Spleen (tissue), 13 donors: ENCODE measurements at places on chromosomes 12 and 14.

- DNase-seq, result no peak
Observed at GRCh38 chr14:73651005-73651404, 6.2 kb downstream of the DNAL1 start.

DNA sequence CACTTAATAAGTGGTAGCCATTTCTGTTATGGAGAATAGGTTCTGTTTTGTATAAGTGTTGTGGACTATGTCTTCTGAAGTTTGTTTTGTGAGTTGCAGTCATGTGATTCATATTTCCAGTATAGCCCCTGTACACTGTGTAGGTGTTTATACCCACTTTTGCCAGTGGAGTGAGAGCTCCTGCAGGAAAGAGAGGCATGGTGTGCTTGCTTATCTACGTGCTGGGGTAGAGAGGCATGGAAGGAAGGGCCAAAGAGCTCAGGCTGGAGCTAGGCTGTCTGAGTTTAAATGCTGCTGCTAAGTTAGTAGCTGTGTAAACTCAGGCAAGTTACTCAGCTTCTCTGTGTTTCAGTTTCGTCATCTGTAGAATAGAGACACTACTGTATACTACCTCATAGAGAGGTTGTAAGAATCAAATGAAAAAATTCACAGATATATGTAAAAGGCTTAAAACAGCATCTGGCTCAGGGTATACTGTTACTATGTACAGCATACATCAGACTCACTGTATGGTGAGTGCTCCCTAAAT, 88.2 kb upstream of the SLC38A2 start:
- DNase-seq, result no peak

DNA sequence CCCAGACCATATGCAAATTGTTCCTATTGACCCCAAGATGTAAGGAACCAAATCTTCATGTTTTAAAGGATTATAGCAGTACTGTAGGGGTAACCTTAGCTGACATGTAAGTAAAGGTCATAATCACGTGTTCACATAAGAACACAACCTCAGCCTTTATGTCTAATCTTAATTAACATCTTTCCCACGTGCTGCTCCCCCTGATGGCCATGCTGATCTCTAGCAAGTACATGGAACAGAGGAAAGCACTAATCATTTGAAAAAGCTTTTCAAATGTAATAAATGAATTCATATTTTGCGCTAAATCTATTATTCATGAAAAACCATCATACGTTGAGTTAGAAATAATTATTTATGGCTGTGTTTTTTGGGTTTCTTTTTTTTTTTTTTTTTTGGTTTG, 30.5 kb upstream of the ITPR2 start:
- DNase-seq, result no peak

GRCh38 chr12:133227281-133227852, 8.3 kb downstream of the ANHX start:
- no peak for DNase-seq

GRCh38 chr12:113850309-113851056, 115.6 kb downstream of the RBM19 start:
- no peak for DNase-seq

GRCh38 chr14:103104389-103104653, 9.8 kb downstream of the EXOC3L4 start:
- no peak for DNase-seq

DNA sequence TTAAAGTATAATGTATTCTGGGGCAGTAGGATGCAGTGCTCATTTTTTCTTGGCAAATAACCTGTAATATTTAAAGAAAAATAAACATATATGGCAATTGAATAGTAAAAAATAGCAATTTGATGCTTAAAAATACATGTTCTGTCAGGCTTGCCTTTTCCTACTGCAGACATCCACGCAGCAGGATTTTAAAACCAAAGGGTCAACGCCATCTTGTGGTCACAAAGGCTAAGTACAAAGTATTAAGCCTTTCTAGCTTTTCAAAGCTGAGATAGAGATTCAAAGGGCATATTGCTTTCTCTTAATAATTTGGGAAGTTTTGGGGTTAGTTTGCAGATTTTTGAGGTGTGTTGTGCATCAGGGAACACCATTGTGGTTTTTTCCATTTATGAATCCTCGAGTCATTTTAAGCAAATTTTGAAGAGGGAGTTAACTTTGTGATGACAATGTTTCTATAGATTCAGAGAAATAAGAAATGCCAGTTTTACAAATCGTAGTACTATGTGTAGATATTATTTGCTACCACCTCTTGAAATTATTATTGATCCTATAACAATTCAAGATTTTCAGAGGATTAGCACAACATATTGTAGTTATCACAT, 4.7 kb upstream of the CCER1 start:
- DNase-seq, result no peak

GRCh38 chr12:89414322-89414721, 62.0 kb upstream of the DUSP6 start:
- no peak for DNase-seq

- DNase-seq, result no peak
Observed at GRCh38 chr14:71181215-71182003, 274.1 kb downstream of the PCNX1 start.

- DNase-seq, result peak; percentile 58
Observed at GRCh38 chr12:131391399-131391798, 319.5 kb upstream of the SFSWAP start.

GRCh38 chr12:104583301-104583700, 126.6 kb downstream of the CHST11 start:
- DNase-seq, result no peak

GRCh38 chr12:53265783-53266182, 2.3 kb upstream of the ESPL1 start:
- DNase-seq, result no peak

DNA sequence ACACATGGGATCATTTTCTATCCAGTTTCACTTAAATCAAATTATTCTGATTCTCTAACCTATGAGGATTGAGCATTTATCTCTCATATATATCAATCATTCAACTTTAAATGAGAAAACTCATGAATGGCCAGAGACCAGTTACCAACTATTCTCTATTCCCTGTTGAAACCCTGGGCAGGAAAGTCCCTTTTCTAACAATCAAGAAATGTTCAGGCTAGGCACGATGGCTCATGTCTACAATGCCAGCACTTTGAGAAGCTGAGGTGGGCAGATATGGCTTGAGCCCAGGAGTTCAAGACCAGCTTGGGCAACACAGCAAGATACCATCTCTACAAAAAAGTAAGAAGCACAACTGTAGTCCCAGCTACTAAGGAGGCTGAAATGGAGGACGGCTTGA, 18.0 kb downstream of the FMNL3 start:
- no peak for DNase-seq

DNA sequence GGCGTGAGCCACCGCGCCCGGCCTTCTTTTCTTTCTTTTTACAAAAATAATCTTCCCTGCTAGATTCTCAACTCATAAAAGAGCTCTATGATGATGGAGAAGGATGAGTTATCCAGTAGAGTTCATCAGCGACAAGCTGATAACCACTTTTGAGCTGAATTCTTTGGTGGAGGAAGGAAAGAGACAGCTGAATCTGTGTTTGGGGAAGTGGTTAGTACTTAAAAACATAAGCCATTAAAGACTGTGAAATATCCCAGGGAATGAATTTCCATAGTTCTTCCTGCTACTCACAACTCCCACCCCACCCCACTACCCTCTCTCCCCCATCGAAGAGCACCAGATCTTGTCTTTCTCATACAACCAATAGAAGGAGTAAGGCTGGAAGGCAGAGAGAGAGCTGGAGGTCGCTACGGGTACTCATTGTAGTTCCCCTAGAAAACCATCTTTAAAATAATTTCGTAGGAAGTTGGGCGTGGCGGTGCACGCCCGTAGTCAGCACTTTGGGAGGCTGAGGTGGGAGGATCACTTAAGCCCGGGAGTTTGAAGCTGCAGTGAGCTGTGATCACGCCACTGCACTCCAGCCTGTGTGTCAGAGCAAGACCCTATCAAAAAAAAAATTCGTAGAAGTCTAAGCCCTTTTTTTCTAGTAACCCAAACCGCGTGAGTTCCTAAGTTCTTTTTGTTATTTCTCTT, 647 bp upstream of the ESPL1 start:
- DNase-seq, result no peak

- no peak for DNase-seq
Observed at GRCh38 chr14:75941030-75941429, 40.8 kb downstream of the TGFB3 start.

DNA sequence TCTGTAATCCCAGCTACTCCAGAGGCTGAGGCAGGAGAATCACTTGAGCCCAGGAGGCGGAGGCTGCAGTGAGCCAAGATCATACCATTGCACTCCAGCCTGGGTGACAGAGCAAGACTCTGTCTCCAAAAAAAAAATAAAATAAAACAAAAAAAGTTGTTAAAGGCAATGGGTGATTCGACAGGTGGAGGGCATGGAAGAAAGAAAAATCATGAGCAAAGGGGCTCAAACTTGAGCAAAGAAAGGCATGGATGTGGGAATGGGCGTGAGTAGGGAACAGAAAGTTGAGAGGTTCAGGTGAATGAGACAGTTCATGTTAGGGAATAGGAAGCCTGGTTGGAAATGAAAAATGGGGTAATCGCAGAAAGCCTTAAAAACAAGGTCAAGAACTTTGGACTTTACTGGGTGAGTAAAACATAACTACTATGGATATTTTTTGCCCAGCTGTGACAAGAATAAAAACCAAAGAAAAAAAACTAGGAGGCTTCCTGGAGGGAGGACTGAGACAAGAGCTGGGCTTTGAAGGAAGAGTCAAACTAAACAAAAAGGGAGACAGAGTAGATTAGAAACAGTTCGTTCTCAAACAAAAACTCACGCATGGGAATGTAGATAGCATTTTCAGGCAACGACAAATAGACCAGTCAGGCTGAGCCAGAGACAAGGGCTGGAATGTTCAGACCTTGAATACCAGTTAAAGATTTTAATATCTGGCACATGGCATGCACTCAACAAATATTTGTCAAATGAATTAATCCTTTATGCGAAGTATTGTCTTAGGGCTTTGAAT, 18.8 kb downstream of the PYM1 start:
- no peak for DNase-seq
